Activated effector memory CD4-positive, alpha-beta T cell treated with Interleukin-2 at 50 U/mL for 16 hours (primary cell): ENCODE measurements at places on chromosomes 16 and 17.

DNA sequence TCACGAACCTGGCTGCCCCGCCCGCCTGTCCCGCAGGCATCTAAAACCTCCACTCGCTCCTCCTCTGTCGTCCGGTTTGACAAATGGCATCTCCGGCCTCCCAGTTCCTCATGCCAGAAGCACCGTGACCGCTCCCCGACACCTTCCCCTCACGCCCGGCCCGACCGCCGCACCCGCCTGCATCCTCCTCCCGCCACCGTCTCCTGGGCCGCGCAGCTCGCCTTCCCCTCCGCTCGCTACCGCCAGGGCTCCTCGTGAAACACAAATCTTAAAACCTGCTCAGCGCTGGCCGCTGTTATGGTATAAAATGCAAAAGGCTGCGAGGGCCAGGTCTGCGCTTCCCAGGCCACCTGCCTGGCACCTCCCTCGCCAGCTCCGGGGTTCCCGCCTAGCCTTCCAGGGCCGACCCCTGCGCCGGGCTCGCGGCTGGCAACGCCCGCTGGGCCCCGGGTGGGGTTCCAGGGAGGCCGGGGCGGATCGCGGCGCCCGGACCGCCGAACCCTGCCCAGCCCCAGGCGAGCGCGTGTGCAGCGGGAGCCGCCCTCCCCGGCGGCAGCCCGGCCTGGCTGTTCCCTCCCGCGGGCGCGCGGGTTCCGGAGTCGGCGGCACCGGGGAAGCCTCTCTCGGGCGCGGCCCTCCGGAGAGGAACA is 488 bp downstream of the SPSB3 start:
- peak; percentile 16 for DNase-seq

DNA sequence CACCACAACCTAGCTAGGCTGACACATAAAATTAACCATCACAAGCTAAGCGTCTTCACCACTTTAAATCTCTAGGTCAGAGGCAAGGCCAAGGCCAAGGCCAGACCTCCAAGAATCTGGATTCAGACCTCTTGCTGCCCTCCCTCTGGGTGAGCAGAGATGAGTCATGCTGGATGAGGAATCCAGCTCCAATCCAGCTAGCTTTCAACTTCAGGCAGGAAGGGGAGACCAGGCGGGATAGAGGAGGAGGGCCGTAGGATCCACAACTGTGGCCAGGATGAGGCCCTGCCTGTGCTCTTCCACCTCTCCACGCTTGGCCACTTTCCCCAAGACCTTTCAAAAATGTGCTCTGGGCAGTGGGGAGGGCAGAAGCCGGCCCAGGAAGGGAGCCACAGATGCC is 14.7 kb downstream of the LRRC75A start:
- no peak for DNase-seq

GRCh38 chr17:73586275-73586832 is 57.9 kb downstream of the SDK2 start:
- no peak for DNase-seq

DNA sequence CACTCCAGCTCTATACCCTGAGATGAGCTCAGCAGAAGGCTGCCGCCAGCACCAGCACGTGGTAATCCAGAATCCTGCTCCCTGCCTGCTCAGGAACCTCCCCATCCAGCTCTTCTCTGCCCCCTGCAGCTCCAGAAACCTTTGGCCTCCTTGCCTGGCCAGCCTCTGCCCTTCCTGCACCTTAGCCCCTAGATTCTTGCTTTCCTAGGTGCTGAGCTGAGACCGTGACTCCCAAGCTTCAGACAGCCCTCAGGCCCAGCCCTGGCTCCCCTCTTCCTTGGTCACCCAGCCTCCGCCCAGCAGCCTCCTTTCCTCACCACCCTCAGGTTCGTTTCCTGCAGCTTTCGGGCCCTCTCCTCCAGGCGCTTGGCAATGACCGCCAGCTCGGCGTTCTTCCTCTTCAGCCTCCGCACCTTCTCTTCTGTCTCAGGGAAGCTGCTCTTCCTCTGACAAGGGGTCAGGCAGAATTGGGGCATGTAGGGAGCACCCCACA is 2.6 kb downstream of the TSPOAP1 start:
- no peak for DNase-seq

DNA sequence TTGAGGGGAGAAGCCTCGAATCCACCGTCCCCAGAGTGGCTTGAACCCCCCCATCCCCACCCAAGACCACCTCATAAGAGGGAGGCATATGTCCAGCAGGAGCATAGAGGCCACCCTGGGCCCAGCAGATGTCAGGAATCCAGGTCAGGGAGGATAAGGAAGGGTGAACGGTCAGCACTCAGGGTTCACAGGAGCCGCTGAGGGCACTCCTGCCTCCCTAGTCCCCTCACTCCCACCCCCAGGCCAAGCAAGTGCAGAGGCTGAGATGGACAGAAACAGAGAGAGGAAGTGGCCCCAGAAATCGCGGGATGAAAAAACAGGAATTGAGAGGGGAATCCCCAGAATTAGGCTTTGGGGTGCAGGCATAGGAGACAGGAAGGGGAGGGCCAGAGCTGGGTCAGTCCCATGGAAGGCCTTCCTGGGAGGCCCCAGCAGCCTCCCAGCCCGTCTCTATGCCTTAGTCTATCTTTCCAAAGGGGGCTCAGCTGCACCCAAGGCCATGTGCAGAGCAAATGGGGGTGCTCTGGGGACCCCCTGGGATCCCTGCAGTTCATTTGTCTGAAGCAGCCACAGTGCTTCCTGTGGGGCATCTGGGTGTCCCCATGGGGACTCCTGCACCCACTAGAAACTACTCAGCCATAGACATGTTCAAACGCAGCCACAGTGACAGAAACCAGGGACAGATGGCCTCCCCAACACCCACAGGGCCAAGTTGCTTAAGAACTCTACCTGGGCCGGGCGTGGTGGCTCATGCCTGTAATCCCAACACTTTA is 1.7 kb downstream of the CMTM3 start:
- DNase-seq = no peak
